ENCODE measurements at places on chromosomes 13 and 19.

- no peak for DNase-seq
These were observed 32.7 kb downstream of the FBN3 start for GRCh38 chr19:8116437-8117293.

- no peak for DNase-seq
These were observed 423 bp downstream of the KLK8 start for GRCh38 chr19:51000981-51001380.

GRCh38 chr13:31301119-31301518 lies 101.3 kb downstream of the B3GLCT start:
- no peak for DNase-seq

- no peak for DNase-seq
These were observed 17.9 kb downstream of the PPP1R37 start for GRCh38 chr19:45110851-45111266.

DNA sequence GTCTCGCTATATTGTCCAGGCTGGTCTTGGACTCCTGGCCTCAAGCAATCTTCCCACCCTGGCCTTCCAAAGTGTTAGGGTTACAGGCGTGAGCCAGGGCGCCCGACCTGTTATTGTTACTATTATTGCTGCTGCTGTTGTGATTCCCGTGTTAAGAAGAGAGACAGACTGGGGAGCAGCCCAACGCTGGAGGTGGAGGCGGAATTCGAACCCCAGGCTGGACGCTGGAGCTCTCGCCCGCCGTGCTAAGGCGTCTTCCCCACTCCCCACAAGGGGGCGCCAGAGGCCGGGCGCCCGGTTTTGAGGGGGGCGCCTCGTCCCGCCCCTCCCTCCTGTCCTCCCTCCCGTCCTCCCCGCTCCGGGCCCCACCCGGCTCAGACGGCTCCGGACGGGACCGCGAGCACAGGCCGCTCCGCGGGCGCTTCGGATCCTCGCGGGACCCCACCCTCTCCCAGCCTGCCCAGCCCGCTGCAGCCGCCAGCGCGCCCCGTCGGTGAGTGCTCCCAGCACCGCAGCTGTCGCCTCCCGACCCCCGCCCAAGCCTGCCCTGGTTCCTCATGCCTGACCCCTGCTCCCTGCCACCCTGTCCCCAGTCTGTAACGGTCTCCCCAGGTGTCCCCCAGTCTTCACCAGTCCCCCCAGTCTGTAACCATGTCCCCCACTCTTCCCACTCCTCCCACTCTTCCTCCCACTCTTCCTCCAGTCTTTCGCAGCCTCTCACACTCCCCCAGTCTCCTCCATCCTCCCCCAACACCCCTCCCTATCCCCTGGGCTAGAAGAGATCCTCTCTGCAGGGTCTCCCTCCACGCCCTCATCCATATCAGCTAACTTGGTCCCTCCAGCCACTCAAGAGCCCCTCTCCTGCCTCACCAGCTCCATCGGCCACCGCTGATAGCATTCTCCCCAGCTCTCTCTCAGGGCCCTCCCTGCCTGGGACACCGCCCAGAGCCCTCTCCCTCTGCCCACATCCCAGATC lies at the start of gene EHD2:
Gene EHD2, plus strand, starts transcription at position 377 of the 976 bp plus-strand sequence. CDS start 3,191 bp downstream, outside the sequence.
- DNase-seq, result peak; percentile 33

- DNase-seq, result no peak
These were observed 273.1 kb downstream of the KLF12 start for GRCh38 chr13:73861136-73861535.

GRCh38 chr13:79987323-79987722 lies 353.6 kb downstream of the SPRY2 start:
- DNase-seq, result no peak

- DNase-seq, result no peak
These were observed 418.3 kb downstream of the DIAPH3 start for GRCh38 chr13:59745392-59745788.

- no peak for DNase-seq
These were observed 183.0 kb downstream of the STK24 start for GRCh38 chr13:98393873-98394272.

DNA sequence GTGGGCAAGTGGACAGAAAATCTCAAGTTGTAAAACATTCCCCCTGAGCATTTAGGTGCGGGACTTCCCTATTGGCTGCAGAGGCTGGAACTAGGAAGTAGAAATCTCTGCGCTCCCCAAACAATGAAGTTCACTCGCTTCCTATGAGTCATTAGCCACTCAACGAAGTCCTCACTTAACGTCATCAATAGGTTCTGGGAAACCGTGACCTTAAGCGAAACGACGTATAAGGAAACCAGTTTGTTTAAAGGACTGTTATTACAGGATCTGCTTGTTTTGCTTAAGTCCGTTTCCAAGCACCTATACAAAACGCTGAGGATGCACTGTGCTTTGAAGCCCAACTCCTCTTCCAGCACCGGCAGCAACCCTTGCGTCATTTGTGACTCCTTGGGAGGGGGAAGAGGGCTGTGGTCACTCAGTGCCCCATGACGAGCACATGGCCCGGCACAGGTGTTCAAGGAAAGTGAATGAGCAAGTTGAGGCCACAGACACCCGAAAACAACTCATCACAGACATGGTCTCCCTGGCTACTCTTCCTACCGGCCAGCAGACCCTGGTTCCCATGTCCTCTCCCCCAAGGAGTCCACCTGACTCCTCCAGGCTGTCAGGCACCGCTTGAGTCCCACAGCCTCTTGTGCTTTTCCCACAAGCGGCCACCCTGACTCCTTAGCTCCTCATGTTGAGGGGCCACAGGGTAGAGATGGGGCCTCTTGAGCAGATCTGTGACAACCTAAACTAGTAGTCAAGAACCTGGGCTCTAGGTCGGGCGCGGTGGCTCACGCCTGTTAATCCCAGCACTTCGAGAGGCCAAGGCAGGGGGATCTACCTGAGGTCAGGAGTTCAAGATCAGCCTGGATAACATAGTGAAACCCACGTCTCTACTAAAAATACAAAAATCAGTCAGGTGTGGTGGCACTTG lies 4.8 kb downstream of the RPS16 start:
- no peak for DNase-seq

DNA sequence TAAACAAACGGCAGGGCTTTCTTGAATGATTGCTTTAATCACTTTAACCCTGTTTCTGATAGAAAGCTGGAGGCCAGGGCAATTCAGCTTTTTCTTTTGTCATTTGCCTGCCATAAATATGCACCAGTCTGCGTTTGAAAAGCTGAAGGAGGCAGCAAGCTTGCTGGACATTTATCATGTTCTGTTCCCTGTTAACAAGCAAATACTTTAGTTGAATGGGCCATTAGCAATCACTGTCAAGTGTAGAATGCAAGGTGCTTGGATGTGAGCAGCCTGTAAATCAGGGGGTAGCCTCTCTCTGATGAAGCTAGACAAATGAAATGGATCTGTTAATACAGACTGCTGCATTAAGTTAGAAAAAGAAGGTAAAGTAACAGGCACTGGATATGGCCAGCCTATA lies 7.6 kb downstream of the EFNB2 start:
- no peak for DNase-seq

GRCh38 chr13:94312511-94313216 lies 166.8 kb downstream of the DCT start:
- no peak for DNase-seq

DNA sequence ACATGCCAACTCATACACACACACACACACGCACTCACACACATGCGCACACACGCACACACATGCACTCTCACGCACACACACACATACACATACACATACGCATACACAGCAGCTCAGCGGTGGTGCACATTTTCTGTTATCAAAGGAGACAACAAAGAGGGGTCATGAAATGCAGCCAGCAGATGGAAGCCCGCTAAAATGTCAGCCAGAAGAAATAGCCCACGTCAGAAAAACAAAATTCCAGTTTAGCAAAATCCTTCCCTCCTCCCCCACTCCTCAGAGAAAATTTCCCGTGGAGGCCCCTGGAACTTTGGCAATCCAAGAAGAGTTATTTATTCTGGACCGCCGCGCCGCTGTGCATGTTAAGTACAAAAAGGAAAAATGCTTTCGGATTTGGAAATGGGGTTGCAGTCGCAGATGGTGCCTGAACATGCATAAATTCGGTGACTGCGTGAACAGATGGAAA lies 114.6 kb upstream of the VSTM2B start:
- no peak for DNase-seq

DNA sequence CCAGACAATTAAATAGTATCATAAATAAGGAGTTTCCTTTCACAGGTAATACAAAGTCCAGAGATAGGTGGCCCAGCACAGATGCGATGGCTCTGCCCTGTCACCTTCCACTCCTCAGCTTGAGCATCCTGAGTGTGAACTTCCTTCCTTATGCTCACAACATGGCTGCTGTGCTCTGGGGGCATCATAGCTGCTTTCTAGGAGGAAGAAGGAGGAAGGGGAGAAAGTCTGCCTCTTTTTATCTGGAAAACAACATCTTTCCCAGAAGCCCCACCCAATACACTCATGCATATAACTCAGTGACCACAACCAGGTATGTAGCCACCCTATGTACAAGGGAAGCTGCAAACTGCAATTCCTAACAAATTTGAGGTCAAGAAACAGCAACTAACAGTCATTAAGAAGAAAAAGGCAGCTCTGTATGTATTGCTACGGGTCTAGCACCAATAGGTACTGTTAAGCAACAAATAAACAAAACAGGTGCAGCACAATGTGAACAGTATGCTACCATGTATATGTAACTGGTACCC lies 201.2 kb upstream of the UBL3 start:
- DNase-seq, result no peak

Measured in stimulated activated CD4-positive, alpha-beta T cell treated with anti-CD3 and anti-CD28 coated beads, Interleukin-1b, Interleukin-23, amount 100 ng/mL, for 1 hour (primary cell).